ENCODE measurements at places on chromosomes 5 and 9.
A peak's percentile ranks its signal among the peaks of the same experiment; 100 is the strongest.

DNA sequence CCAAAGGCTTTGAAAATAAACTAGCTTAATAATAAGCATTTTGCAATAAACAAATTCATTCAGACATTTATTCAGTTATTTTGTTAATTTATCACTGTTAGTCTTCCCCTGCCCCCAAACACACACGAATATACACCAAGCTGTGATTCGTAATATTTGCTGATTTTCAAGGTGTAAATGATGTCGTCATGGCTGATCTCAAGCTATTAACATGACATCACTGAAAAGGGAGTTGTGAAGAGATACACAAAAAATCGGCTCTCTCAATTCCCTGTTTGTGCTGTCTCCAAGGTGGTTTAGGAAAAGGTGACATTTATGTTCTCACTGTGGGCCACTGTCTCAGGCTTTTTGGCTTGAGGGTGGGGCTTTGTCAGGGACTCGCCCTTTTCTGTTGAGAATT lies 413.3 kb downstream of the CDH9 start:
- no peak for DNase-seq

DNA sequence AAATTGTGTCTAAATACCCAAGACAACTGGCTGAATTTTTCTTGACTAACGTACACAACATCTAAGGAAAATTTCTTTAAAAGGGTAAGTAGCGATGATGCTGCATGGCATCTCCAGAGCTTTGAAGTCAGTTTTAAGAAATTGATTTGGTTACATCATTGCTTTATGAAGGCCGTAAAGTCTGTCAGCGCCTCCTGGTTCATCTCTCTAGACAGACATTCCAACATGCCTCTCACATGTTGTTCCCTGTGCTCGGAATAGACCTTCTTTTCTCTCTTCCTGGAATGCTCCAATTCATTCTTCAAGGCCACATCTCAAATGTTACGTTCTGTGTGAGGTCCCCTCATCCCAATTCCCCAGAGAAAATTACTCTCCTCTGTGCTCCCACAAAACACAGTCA lies 108.7 kb upstream of the SSBP2 start:
- DNase-seq: no peak

GRCh38 chr9:13762209-13762608 lies 482.7 kb upstream of the MPDZ start:
- no peak for DNase-seq

GRCh38 chr9:78131969-78132700 lies 100.5 kb upstream of the GNAQ start:
- no peak for DNase-seq

- DNase-seq: no peak
Measured at GRCh38 chr5:172608773-172609172, 32.3 kb upstream of the NEURL1B start.

- DNase-seq: no peak
Measured at GRCh38 chr9:101427957-101428655, 7.5 kb downstream of the ALDOB start.

DNA sequence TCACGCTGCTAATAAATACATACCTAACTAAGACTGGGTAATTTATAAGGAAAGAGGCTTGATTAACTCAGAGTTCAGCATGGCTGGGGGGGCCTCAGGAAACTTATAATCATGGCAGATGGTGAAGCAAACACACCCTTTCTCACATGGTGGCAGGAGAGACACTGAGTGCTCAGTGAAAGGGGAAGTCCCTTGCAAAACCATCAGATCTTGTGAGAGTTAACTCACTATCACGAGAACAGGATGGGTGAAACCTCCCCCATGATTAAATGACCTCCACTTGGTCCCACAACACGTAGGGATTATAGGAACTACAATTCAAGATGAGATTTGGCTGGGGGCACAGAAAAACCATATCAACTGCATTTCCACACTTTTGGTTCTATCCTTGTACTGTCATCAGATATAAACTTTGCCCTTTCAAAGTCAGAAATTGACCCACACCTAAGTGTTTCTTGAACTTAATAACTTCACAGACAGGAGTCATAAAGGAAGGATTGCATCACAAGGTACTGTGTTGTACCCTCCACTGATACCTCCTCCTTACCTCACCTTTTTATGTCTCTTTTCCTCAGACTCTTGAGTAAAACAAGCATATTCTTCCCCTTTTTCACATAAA lies 319.1 kb upstream of the PIK3R1 start:
- no peak for DNase-seq

DNA sequence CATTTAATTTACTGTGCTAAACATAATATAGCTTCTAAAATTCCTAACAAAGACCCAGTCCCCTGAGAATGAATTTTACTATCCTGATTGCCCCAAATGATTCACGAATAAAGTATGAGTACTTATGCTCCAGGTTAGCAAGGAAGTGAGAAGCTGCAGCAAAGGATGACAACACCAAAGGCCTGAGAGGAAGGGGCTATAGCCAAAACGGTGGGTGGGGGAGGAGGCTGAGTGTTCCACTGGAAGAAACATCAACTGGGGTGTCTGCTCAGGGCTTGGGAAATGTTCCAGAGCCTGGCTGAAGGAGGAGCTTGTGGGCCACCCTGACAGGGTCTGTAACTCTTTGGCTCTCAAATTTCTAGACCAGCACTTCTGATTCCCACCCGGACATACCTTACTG lies 157.3 kb downstream of the ADAMTS12 start:
- DNase-seq: no peak

GRCh38 chr5:36250427-36250826 lies 8.7 kb upstream of the NADK2 start:
- DNase-seq: no peak

- no peak for DNase-seq
Measured at GRCh38 chr5:31819926-31820516, 181.1 kb downstream of the PDZD2 start.

DNA sequence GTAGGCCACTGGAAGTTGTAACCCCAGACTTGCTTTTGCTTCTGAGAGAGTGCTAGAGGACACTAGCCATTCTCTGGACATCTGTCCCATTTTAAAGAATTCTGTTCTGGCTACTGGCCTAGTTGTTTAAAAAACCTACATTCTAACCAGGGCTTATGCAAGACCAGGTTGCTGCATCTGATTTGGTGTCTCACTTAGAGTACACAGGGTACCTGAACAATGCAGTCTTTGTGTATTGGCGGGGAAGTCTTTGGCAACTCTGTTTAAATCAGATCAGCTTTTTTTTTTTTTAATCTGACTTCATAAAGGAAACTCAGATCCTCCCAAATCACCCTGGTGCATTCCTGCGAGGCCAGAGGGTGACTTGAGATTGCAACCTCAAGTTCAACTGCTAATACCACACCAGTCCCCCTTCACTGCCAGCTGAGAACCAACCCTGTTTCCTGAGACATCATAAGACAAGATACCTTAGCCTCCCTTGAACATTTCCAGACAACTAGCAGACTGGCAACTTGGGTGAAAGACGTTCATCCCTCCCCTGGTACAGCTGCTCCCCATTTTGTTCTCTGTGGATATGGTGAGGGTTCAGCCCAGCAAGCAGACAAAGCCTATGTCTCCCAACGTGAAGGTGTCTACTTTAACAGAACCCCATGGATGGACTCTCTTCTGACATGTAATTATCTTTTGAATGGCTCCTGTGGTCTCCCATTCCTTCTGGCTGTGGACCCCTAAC lies 27.0 kb downstream of the SKP1 start:
- DNase-seq: no peak

GRCh38 chr5:130050585-130050984 lies 146.3 kb downstream of the CHSY3 start:
- DNase-seq: no peak

- DNase-seq: peak; percentile 67
Measured at GRCh38 chr5:149002053-149002452, 60.8 kb downstream of the SH3TC2 start.

GRCh38 chr5:31855134-31856040 lies 216.5 kb downstream of the PDZD2 start:
- no peak for DNase-seq

DNA sequence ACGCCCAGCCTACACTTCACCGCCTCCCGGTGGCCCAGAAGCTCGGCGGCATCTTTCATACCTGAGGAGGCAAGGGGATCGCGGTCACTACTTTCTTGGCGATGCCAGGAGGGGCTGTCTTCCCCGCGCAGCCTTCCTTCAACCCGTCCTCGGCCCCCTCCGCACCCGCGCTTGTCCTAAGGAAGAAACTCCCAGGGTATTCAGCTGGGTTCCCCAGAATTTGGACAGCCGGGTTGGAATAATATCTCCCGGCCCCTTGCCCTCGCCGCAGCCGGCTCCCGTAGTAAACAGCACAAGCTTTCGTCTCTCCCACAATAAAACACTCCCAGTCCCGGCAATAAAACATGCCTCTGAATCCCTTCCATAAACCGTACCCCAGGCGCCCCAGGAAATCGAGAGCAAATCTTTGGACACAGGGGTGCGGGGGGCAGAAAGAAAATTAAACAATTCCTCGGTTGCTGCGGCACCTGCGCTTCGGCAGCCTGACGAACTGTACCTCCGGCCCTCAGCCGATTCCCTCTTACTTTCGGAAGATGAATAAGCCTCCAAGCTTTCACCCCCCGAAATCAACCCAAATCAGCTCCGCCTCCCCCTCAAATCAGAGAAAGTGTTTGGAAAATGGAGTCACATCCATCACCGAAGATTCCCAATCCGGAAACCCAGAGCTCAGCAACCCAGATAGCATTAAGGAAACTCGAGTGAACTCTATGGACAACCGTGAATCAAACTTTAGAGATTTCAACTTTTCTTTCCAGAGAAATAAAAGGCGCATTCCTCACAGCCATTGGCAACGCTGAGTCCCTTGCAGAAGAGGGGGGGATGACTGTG lies 1.1 kb downstream of the OTP start:
- no peak for DNase-seq

- no peak for DNase-seq
Measured at GRCh38 chr5:156655732-156656131, 194.4 kb upstream of the PPP1R2B start.

DNA sequence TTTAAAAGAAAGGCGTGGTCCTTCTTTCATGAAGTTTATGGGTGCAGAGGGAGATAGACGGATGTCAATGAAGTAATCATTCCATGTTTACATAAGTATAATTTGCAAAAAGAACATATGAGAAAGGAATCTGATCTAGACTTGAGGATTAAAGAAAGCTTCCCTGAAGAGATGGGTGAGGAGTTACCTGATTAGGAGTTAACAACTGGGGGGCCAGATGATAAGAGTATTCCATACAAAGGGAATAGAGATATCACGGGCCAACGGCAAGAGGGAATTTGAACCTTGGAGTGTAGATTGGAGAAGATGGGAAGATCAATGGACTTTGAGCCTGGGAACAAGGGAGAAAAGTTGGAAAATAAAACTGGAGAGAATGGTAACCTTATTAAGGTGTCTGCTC lies 1959.9 kb upstream of the WWC1 start:
- no peak for DNase-seq

GRCh38 chr5:38446029-38446522 lies 110.4 kb downstream of the LIFR start:
- no peak for DNase-seq

- DNase-seq: no peak
Measured at GRCh38 chr5:127028822-127029457, 1.4 kb downstream of the MARCHF3 start.

DNA sequence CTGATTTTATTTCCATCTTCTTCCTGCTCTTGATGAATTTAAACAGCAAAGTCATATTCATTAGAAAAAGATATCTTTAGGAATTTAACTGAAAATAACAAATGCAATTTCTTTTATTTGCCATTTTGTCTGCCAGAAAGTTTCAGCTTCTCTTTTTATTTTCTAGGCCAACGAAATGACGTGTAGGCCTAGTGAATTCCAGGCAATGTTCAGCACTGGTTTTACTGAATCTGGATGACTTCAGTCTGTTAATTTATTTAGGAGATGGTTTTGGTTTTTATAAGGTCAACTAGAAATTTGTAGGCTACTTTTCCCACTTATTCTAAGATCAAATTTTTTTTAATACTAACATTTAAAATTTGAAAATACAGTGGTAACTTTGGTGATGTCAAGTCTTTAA lies 129.1 kb upstream of the VCAN start:
- no peak for DNase-seq

DNA sequence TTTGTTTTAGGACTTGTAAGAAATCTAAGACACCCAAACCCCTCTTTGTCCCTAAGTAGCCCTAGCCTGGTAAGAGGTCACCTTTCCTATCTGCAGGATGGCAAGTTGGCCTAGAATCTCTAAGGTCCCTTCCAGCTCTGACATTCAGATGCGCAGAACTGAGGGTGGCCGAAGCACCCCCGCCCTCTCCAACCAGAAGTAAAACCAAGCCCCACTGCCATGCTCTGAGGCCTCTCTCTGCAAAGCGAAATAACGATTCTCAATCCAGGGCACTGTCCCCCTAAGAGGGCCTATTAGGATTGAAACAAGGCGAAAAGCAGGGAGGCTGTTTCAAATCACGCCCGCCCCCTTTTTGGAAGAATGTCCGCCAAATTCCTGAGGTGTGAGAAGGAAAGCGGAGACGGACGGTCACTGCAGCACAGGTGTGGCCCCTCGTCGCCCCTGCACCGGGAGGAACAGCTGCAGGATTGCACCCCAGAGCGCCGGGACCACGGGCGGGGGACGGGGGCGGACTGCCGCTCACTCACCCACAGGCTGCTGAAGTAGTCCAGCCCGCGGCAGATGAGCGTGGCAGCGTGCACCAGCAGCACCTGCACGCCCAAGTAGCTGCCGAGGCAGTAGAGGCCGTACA lies 824 bp downstream of the TMEM245 start:
- DNase-seq: no peak

DNA sequence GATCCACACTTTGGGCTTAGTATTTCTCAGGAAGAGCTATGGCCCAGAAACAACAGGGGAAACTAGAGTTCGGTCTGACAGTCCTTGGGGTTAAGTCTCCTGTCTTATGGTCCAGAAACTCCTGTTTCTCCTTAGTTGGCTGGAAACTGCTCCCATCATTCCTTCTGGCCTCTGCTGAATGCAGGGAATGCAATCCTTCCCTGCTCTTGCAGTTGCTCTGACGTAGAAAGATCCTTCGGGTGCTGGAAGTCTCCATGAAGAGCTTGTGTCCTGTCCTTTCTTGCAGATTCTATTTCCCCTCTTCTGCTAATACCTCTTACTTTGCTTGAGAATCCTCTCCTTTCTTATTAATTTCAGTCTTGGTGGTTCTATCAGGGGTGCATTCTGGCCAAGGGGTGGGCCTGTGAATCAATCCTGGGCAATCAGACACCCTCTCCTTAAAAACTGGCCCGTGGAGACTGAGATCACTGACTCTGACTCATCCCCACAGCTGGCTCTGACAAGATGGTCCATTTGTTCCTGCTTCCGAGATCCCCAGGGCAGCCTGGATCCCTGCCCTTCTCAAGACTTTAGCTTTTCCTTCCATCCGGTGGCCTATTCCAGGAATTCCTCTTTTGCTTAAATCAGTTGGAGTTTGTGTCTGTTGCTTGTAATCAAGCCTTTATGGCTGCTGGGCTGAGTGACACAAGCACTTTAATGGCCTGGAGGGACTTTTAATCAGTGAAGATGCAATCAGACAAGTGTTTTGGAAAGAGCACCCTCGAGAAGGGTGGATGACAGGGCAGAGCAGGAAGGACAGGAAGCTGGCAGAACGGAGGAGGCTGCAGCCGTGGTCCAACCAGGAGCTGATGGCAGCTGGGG lies 23.7 kb downstream of the PTGS1 start:
- peak; percentile 77 for DNase-seq
